ENCODE measurements at places on chromosomes 16 and 17.

GRCh38 chr16:81497690-81498089 is 53.1 kb downstream of the CMIP start:
- DNase-seq = no peak

- no peak for DNase-seq
These were observed 22.7 kb downstream of the LIG3 start for GRCh38 chr17:35002876-35003551.

DNA sequence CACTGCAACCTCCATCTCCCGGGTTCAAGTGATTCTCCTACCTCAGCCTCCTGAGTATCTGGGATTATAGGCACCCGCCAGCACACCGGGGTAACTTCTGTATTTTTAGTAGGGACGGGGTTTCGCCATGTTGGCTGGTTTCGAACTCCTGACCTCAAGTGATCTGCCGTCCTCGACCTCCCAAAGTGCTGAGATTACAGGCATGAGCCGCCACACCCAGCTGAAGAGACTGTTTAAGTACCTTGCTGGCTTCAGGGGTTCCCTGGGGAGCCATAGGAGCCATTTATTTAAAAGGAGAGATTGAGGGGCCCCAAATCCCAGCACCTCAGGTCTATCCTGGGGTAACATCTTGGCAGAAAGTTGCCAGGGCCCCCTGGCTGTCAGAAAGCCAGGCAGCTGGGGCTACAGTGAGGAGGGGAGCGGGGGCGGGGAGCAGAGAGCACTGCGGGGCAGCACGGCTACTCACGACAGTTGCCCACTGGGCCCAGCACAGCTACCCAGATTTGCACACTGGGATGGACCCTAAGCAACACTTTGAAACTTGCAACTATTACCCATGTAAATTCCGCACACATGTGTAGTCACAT is 1.6 kb downstream of the SNAI3 start:
- DNase-seq = no peak

- DNase-seq = no peak
These were observed 15.3 kb upstream of the GNA13 start for GRCh38 chr17:65071861-65072260.

DNA sequence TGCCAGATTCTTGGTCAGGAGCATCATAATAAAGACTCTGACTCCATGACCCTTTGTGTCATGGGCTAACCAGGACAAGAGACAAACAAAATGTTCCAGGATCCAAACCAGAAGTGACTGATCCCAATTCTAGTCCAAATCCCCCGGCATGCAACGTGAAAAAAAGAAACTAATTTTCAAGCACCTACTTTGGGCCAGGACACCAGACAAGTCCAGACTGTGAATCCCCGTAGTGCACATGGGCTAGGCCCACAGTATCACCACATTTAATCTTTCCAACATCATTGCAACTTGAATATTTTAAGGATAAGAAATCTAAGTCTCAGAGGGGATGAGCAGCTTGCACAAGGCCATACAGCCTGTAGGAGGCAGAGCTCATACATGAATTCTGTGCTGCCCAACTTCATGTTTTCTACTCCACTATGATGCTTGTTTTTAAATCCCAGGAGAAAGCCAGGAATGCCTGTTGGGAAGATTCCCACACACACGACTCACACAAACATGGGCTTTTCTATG is 365.7 kb downstream of the NPIPA8 start:
- no peak for DNase-seq

- no peak for DNase-seq
These were observed 12.2 kb downstream of the C16orf95 start for GRCh38 chr16:87304951-87305350.

Data from T1000 (cell line).